Aortic smooth muscle cell (primary cell): ENCODE measurements at places on chromosomes 3 and 15. TPM values are rescaled to one million over a fixed set of nuclear protein-coding genes. Genes with fewer than 3 reads are reported as not detected.

Gene LRRFIP2
- total RNA-seq: 49.1 and 62.4 TPM in 2 replicates

Gene CA12
- 76.0 and 93.6 TPM in 2 replicates for total RNA-seq

Gene C3orf70
- total RNA-seq: 0.99 and 2.0 TPM in 2 replicates

Gene C3orf62
- total RNA-seq: 1.1 and 2.1 TPM in 2 replicates

Gene MYO5A
- 76.2 and 94.8 TPM in 2 replicates for total RNA-seq
